ENCODE measurements at places on chromosomes 5 and 9.

DNA sequence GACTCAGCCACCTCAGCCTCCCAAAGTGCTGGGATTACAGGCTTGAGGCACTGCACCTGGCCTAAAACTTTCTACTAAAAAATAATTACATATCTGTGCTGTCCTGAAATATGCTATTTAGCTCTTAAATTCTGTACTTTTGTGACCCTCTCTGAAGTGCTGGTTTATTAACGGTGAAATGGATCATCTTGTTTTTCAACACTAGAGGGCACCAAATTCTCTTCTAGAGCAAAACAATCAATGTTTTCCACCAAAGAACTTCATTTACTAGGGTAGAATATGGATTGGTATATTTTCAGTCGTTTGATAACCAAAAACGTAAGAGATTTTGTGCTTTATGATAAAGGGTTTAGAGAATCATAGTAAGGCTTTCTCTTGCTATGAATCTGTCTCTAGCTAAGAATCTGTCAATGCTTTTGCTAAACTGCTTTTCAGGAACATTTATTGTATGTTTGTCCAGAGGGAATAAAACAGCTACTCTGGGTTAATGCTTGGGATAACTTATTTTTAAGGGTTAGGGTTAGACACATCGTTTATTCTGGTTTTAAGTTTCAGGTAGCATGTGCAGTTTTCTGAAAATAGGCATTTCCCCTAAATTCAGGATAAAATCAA is 63.6 kb downstream of the RNF180 start:
- no peak for DNase-seq

GRCh38 chr5:170104299-170104698 is 1.4 kb upstream of the FOXI1 start:
- DNase-seq = no peak

GRCh38 chr5:139273322-139273571 is 20.3 kb upstream of the MATR3 start:
- no peak for DNase-seq

DNA sequence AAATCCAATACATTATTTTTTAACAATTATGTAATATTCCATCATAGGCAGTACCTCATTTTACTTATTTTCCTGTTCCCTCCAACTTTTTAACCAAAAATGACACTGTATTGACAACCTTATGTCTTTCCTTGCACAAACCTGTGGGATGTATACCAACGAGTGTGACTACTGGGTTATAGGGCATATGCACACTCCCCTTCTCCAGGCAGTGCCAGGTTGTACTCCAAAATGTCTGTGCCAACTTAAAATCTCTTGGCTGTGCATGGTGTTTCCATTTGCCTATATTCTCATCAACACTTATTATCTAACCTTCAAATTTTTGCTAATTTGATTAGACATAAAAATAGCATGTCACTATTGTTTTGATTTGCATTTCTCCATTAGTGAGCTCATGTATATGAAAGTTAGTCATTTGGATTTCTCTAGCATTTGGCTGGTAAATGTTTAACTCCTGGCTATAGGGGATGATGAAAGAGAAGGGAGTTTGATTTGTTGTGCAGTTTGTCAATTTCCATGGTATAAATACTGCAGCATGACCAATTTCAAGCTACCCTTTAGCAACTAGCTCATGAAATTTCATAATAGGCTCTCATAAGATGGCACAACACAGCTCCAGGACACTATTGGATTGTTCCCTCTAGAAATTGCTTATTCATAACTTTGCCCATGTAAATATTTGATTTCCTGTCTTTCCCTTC is 129.9 kb downstream of the BAAT start:
- no peak for DNase-seq

GRCh38 chr5:172642926-172643871 is 2.1 kb downstream of the NEURL1B start:
- DNase-seq = no peak

- no peak for DNase-seq
Observed at GRCh38 chr5:137825165-137825564, 42.5 kb upstream of the MYOT start.

GRCh38 chr5:153661897-153662296 is 171.4 kb downstream of the GRIA1 start:
- DNase-seq = no peak

GRCh38 chr5:157294407-157295091 is 28.6 kb downstream of the CYFIP2 start:
- DNase-seq = no peak

GRCh38 chr5:149902177-149902576 is 42.4 kb downstream of the PDE6A start:
- no peak for DNase-seq

DNA sequence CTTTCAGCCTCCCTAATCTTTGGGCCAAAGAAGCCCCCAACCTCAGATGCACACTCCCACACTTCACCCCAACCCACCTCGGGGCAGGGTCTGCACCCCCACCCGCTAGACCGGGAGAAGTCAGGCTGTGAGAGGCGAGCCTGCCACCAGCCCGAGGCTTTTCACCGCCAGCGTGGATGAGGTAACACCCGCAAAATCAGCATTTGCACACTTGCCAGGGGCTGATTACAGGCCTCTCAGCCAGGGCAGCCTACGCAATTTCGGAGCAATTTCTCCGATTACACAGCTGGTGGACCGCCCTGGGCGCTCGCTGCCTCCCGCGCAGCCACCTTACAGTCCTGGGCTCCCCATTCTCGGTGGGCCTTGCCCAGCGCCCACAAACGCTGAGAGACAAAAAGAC is 68.5 kb downstream of the FOXD1 start:
- DNase-seq = no peak

GRCh38 chr5:155826611-155827507 is 500.1 kb upstream of the SGCD start:
- no peak for DNase-seq

DNA sequence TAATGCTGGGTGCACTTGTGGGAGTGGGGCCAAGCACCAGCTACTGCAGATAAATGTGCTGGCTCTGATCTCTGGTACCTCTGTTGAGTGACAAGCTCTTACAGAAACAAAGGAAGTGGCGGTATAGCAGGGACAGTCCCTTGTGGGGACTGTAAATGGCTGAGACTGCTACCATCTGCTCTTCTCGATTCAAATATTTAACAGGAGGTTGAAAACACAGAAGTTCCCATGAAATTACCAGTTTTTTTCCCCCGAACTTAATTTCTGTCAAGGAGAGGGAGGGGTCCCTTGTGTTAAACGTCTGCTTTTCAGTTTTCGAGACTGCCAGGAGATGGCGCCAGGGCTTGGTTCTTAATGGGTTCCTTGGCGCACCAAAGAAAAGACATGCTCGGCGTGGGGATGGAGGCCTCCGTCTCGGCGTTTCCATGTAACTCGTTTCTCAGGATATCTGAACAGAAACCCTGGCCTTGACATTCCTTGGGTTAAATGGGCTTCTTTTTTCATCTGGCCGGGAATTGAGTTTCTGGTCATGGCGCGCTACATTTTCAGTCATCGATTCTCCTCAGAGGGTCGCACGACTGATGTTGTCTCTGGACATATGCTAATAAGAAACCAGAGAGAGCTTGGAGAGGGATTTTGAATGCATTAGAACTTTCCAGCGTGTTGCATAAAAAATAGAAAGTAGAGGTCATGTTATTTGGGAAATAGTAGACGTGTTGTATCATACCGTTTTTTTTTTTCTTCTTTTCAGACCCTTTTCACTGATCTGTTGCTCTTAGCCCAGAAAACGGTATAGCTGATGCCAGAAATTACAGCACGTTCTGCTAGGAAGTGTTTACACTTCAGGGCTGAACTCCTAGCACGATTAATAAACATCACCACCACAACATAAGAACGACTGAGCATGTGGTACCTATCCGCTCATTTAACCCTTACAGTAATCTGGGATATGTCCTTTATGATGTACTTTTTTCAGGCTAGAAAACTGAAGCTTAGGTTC is 64.0 kb downstream of the CARTPT start:
- peak; percentile 83 for DNase-seq

- DNase-seq = no peak
Observed at GRCh38 chr9:91541734-91542133, 118.1 kb upstream of the NFIL3 start.

DNA sequence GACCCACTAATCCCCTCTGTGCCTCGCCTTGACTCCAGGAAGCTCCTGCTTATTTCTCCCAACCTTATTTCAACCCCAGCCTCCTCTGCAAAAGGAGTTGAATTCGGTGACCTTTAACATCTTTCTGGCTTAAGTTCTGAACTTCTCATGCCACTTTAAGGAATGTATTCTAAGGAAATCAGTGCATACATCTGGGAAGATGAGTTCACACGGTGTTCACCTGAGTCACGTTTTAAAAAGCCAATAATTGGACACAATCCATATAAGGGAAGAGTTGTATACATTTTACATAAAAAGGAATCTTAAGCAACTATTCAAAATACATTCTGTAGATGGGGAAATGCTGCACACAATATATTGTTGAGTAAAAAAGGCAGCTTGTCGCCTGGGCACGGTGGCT is 33.2 kb downstream of the FAT2 start:
- no peak for DNase-seq

DNA sequence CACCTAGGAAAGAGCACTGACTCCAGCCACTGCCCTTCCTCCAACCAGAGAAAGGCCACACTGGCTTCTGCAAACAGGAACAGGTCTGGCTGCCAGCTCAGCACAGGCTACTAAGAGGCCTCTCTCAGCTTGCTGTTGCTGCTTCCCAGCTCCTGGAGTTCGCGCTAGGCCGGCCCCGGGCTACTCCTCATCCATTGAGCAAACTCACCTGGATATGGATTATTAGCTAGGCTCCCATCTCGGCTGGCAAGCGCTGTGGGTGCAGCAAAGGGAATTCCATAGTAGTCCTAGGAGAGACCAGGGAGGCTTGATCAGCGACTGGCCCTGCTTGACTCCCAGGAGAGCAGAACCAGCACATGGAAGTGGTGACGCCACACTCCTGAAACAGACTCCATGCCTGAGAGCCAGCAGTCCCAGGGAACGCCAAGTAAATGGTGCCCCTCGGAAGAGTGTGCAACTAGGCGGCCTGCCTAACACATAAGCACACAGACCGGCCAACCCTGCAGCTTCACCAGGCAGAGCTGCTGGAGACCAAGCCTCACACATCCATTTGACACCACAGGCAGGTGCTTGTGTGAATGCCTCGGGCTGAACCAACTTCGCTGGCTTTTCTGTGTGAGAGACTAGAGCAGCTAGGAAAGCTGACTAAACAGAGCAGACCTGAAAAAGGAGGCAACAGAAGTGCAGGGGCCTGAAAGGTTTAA is 107.2 kb downstream of the UBE2R2 start:
- no peak for DNase-seq

DNA sequence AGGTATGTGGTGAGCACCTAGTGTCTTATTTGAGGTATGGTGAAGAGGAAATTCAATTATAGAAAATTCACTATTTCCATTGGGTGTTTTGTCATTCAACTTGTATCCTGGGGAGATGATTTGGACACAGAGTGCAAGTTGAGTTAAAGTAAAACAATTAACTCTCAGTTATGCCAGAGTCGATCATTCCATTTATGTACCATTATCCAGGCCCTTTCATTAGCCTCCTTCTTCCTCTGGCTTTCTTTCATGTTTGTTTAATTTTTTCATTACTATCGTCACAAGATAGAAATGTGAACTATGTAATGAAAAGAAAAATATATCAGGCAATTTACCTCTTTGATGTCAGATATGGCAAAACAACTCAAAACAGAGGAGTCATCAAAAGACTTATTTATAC is 1347.2 kb upstream of the NUDT12 start:
- no peak for DNase-seq

GRCh38 chr5:176664479-176664878 is 17.2 kb downstream of the TSPAN17 start:
- DNase-seq = no peak

DNA sequence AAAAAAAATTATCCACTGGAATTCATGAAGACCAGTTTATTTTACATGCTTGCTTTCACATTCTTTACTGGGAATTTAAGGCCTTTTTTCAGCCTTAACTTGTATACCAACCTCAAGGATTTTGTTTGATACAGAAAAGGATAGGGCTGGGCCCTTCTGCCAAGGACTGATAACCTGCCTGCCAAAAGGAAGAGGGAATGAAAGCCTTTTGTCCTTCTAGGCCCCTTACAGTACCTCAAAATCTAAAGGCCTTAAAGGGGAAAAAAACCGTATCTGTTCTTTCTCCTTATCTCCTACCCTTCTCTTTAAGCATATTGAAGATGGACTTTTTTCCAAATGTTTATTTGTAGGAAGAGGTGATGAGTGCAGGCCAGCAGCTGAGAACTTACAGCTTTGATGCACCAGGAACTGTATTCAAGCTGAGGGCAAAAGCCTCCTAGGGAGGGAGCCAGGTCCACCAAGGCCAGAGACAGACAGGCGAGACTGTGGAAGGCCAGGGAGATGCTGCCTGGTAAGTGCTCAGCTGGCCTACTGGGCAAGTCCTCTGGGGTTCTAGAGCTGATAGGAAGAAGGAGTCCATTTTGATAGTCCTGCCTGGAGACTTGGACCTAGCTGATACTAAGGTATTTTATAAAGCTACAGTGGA is 31.8 kb downstream of the FAXDC2 start:
- no peak for DNase-seq

DNA sequence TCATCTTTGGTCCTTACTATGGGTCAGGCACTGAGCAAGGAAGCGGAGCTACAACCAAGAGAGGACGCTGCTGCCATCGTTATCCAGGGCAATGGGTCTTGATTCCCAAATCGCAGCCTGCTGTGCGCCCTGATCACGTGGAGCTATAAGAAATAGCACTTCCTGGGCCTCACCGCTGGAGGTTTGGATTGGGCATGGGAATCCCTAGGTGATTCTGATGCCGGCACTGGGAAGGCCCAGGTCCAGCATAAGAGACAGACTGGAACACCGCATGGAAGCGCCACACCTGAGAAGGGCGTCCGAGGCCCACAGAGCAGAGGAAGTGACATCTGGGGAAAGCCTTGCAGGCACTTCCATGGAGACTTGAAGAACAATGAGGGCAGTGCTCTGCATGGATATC is 3.0 kb downstream of the IL17B start:
- no peak for DNase-seq

DNA sequence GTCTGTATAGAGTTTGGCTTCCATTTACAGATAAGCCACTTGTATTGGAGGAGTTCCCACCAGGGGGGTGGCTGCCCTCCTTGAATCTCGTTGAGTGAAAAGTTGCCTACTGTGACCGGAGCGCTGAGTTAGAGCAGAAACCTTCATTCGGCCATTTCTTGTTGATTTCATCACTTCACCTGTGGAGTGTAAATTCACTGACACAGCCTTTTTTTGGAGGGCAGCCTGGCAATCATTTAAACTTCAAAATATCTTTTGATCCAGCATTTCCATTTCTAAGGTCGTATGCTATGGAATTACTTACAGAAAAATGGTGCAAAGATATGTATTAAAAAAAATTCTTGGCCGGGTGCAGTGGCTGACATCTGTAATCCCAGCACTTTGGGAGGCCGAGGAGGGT is 40.8 kb downstream of the PRRC2B start:
- no peak for DNase-seq

DNA sequence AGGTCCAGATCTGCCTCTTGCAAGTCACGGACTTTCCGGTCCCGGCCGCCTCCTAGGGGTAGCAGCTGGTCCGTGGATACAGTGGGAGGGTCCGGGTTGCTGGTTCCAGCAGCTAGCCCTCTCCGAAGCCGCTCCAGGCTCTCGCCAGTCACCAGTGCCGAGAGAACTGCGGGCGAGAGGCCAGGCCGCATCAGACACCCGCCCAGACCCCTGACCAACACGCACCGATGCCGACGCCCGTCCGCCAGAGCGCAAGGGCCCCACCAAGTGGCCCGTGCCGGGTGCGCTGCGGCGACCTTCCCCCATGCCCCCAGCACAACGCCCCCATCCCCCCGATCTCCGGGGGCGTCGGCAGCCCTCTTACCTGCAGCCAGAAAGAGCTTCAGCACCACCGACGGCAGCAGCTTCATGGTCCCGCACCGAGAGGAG is 470 bp downstream of the HBEGF start:
- DNase-seq = peak; percentile 61

GRCh38 chr5:93058309-93058708 is 522.7 kb downstream of the NR2F1-AS1 start:
- DNase-seq = no peak

- no peak for DNase-seq
Observed at GRCh38 chr9:17775656-17776055, 196.8 kb downstream of the SH3GL2 start.

Measured in colonic mucosa (tissue), 4 donors.